Naive thymus-derived CD4-positive, alpha-beta T cell (primary cell): ENCODE measurements at places on chromosomes 4 and X. TPM values are rescaled to one million over a fixed set of nuclear protein-coding genes. Genes with fewer than 3 reads are reported as not detected.

Gene ARMCX2
- polyA plus RNA-seq: 4.0 TPM

Gene USP17L10
- not detected for polyA plus RNA-seq

DNA sequence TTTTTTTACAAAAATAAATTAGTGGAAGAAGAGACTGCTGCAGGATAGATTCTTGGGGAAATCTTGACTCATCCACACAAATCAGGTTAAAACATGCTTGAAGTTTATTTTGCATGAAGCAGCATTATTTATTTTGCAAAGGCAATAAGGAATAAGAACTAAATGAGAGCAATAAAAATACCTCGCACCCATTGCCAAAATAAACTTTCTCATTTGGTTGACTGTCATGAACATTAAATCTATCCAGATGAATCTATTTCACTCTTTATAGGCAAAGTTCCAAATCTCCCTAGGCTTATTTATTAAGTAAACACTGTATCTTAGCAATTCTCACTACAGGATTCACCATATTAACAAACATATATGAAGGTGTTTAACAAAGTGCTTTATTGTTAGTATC is 58.9 kb downstream of the HOPX start:
- no peak for DNase-seq

GRCh38 chrX:10062980-10063379 is 93.8 kb upstream of the CLCN4 start:
- no peak for DNase-seq

GRCh38 chrX:104972737-104973136 is 247.8 kb downstream of the TEX13A start:
- no peak for DNase-seq

DNA sequence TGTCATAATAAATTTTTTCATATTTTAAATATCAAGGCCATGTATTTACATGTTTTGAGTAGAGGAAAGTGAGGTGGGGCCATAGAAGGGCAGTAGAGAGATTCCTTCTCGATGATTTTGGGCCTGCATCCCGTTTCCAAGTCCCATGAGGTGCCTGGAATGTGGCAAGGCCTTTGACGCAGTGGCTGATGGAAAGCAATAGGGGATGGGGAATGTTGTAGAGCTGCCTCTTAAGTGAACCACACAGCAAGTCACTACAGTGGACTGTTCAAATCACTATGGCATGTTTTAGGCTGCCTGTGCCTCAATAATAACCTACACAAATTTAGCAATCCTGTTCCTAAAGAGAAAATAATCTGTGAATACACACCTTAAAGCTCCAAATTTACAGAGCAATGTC is 48.3 kb downstream of the ANXA5 start:
- DNase-seq: no peak

- no peak for DNase-seq
These were observed 6.1 kb upstream of the BOD1L1 start for GRCh38 chr4:13633671-13634070.

DNA sequence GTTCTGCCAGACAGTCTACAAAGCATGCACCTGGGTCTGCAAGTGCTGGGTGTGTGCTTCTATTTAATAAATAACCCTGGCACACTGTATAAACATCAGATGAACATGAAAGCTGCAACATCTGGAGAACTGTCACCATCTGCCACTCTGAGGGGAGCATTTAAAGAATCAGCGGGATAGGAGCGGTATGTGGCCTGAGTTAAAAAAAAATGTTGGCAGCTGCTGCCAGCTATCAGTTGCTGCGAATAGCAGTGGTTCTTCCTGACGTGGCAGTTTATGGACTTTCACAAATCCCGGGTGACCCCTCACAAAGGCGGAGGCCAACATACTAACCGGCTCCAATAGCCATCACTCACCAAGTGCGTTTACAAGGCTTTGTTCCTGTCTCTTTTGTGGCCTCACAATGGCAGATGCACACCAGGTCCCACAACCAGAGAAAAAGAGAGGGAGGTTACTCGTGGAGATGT is 95.1 kb downstream of the RASL11B start:
- no peak for DNase-seq

DNA sequence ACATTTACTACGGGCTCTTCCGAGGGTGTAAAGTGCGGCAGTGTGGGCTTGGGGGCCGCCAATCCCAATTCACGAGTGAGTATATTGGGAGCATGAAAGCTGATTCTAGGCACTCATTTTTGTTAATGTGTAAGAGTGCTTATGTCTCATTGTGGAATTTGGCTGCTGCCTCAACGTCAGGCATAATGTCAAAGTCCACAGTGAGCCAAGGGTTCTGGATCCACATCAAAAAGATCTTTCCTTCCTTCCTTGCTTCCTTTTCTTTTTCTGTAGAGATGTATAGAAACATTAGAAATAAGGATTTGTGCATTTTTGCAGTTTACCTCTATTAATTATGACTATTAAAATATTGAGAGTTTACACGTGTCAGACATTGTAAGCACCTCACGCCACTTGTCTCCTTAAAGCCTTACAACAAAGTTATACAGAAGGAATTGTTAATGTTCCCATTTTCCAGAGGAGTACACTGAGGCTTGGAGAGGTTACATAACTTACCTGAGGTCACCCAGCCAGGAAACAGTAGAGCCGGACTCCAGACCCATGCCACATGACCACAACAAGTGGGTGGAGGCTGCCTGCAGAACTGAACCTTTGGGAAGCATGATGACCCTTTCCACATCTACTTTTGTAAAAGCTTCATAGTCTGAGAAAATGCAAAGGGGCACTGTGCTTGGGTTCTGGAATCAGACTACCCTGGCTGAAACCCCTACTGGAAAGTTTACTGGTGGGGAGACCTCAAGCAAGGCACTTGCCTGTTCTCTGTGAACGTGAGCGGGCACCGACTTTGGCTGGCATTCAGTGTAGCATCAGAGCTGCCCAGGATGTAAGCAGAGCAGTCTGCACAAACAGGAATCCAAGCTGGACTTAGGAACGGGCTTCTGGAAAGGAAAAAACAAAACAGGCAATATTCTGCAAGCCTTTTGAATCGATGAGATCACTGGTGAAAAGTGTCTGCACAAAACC is 761 bp downstream of the CLRN2 start:
- DNase-seq: no peak
